ENCODE measurements at places on chromosomes 16 and 17. TPM values are rescaled to one million over a fixed set of nuclear protein-coding genes. Genes with fewer than 3 reads are reported as not detected.

KREMEN2 gene
- not detected for total RNA-seq

DNA sequence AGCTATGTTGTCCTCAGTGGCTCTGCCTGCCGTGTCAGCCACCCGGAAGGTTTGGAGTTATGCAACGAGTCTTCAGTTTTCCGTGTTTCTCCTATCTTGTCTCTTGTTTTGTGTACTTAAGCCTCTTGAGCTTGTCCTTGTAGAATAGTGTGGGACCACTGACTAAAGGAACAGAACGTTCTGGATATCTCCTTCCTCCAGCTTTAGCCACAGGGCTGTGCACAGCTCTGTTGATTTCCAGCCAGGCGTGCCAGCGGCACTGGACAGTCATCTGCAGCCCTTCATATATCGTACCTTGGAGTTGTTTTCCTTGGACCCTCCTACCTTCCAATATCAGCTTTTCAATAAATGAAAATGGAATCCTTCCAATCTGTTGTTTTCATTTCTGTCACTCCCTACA lies 39.8 kb downstream of the TMEM11 start:
- DNase-seq, result no peak

GRCh38 chr16:61797961-61798507 lies 238.2 kb downstream of the CDH8 start:
- DNase-seq, result no peak

CCL2 gene
- not detected for total RNA-seq

SYT17 gene
- total RNA-seq, result not detected

GRCh38 chr16:50830698-50831097 lies 88.8 kb downstream of the CYLD start:
- no peak for DNase-seq

KRTAP16-1 gene
- total RNA-seq, result not detected

- DNase-seq, result peak; percentile 43
Measured at GRCh38 chr16:71894229-71894920, 956 bp upstream of the IST1 start.

HOXB8 gene
- total RNA-seq, result not detected

- DNase-seq, result no peak
Measured at GRCh38 chr17:39306509-39307212, 80.9 kb upstream of the STAC2 start.

GRCh38 chr16:15954814-15955151 lies 5.4 kb downstream of the ABCC1 start:
- DNase-seq, result no peak

DNA sequence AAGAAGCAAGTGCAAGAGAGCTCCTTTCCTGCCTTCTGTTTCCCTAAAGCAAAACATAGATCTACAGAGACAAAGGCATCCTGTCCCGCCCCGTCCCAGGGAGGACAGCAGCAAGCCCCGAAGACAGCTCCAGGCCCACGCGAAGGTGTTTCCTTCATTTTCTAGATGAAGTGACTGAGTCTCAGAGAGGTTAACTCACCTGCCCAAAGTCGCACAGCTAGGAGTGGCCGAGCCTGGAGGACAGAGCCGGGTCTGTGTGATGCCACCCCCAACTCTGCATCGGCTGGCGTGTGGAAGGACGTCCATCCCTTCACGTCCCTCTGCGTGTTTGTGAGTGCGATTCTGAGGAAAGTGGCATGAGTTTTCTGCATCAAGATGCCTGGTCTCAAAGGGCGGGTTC lies 187.2 kb upstream of the CHMP6 start:
- DNase-seq, result no peak

PHB1 gene
- 132 TPM for total RNA-seq

- no peak for DNase-seq
Measured at GRCh38 chr17:70278844-70279462, 109.6 kb downstream of the KCNJ2 start.

DNA sequence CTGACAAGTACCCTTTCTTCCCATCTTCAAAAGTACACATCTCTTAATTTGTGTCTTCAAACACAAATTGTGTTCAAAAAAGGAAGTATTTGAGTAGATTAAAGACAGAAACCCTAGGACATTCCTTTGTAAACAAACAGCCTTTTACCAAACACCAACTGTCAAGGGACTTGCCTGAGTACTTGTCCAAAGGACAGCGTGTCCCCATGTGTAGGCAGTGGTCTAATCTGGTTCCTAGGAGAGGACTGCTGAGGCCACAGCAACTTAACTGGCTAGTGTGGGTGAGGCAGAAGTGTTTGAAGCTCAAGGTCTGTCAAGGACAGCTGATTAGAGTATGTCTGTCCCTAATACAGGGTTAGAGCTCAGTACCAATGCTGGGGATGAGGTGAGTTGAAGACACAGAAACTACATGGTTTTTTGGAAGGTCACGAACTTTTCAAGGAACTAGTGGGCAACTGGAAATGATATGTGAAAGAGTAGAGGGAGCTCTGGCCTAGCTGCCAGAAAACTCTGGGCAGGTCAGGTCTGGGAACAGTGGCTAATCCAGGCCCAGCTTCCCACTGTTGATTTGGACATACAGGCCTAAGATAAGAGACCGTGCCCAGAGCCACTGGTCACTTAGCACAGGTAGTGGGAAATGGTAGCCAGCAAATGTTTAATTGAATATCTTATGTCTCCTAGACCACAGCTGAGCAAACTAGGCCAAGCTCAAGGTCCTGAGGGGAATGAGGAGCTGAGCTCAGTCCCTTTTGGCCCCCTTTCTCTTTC lies 10.1 kb downstream of the HMOX2 start:
- DNase-seq, result no peak

TEX14 gene
- total RNA-seq, result 0.50 TPM

DNA sequence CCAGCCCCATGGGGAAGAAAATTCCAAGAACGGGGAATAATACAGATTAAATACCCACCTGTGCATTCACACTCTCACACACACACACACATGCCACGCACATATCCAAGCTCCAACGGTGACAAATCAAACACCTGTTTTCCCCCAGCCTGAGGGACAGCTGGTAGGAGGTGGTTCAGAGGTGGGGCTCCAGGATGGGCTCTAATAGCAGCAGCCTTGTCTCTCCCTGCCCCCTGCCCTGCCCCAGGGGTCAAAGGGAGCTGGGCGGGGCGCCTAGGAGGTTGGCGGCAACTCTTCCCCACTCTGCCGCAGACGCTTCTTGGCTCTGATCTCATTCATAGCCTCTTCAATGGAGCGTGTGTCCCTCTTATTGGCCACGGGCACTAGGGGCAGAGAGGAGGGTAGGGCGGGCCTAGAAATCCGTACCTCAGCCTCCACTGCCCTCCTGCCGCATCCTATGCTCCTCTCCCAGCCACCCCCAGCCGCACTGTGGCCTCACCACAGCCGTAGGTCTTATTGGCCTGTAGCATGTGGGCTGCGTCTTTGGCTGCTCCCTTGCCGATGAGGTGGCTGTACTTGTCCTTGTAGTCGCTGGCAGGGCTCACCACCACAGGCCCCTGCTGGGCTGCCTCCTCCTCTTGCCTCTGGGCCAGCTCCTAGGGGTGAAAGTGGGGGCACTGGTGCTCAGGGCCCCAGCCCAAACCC lies 8.2 kb downstream of the SPAG7 start:
- no peak for DNase-seq

DNA sequence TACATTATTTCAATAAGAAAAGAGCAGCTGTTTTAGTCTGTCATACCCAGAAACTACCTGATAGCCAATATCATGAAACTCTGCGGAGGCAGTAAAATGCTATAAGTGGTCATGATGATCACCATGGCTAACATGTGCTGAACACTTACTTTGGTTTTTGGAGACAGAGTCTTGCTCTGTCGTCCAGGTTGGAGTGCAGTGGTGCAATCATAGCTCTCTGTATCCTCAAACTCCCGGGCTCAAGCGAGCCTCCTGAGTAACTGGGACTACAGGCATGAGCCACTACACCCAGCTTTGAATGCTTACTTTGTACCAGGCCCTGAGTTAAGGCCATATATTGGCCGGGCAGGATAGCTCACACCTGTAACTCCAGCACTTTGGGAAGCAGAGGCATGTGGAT lies 101.2 kb upstream of the DHX40 start:
- DNase-seq, result no peak

DNA sequence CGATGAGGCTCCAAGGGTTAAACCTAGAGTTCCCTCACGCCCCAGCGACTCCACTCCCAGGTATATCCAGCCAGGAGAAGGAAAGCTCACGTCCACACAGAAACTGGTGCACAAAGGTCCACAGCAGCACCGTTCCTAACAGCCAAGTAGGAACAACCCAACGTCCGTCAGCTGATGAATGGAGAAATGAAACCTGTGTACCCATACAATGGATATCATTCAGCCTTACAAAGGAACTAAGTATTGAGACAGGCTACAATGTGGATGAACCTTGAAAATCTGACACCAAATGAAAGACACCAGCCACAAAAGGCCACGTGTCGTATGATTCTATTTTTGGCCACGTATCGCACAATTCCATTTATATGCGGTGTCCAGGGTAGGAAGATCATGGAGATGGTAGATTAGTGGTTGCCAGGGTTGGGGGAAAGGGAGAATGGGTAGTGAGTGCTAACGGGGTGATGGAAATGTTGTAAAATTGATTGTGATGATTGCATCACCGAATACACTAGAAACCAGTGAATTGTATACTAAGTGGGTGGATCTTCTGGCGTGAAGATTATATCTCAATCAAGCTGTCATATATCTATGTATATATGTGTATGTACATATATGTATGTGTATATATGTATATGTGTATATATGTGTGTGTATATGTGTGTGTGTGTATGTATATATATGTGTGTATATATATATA lies 30.1 kb downstream of the NLRC3 start:
- DNase-seq, result no peak

CACNA1H gene
- total RNA-seq, result 3.6 TPM

EFCAB5 gene
- total RNA-seq, result 1.1 TPM

CD79B gene
- total RNA-seq, result 34.6 TPM

MYH13 gene
- total RNA-seq, result not detected

- DNase-seq, result no peak
Measured at GRCh38 chr17:50043290-50044148, 12.4 kb upstream of the ITGA3 start.

- DNase-seq, result no peak
Measured at GRCh38 chr16:87515475-87516330, 22.9 kb upstream of the ZCCHC14 start.

DNA sequence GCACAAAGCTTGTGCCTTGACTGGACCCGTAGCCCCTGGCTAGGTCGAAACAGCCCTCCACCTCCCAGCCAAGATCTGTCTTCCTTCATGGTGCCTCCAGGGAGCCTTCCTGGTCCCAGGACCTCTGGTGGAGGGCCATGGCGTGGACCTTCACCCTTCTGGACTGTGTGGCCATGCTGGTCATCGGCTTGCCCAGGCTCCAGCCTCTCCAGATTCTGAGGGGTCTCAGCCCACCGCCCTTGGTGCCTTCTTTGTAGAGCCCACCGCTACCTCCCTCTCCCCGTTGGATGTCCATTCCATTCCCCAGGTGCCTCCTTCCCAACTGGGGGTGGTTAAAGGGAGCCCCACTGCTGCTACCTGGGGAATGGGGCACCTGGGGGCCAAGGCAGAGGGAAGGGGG lies 3.5 kb downstream of the CTRL start:
- DNase-seq, result no peak

GRCh38 chr16:17369421-17370222 lies 101.1 kb downstream of the XYLT1 start:
- DNase-seq, result peak; percentile 87

DNA sequence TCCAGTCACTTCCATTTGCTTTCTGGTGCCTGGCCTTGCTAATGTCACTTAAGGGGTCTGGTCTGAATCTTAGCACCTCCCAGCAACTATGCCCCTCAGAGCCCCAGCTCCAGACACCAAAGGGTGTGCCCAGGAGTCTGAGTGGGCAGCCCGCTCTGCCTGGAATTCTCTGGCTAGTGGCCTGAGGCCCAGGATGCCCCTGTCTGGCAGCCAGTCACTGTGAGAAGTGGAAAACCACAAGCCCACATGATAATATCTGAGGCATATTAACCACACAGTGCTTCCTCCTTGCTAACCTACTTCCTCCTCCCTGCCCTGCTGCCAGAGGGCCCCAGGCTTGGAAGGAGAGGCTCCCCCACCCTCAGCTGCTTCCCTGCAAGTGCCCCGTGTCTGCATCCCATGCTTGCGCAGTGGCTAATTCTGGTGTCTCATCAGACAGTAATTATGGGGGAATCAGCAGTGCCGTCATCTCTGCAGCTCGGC lies 14.0 kb downstream of the SRCIN1 start:
- peak; percentile 40 for DNase-seq

DNA sequence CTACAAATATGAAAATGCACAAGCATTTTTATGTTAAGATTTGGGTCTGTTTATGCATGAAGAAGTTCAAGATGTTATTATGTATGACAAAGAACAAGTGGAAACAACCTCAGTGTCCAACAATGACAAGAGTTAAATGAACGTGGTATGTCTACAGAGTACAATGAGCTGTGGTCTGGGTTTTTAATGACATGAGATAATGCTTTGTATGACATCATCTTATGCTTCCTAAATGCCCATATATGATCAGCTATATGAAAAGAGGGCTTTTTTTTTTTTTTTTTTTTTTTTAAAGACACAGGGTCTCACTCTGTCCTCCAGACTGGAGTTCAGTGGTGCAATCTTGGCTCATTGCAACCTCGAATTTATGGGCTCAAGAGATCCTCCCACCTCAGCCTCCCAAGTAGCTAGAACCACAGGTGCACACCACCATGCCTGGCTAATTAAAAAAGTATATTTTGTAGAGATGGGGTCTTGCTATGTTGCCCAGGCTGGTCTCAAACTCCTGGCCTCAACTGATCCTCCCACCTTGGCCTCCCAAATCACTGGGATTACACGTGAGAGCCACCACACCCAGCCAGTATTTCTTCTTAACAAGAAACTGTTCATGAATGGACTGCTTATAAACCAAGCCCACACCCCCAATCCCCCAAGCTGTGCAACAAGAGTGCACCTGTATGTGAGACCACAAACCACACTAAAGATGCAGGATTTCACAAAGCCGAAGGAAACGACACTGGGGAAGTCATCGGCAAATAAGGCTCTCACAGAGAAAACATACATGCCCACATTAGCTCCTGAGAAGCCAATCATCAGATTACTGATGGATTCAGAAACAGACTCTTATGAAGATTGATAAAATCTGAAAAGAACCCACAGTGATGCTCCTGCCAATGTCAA lies 114.5 kb downstream of the CPPED1 start:
- peak; percentile 54 for DNase-seq

LITAFD gene
- not detected for total RNA-seq

DNA sequence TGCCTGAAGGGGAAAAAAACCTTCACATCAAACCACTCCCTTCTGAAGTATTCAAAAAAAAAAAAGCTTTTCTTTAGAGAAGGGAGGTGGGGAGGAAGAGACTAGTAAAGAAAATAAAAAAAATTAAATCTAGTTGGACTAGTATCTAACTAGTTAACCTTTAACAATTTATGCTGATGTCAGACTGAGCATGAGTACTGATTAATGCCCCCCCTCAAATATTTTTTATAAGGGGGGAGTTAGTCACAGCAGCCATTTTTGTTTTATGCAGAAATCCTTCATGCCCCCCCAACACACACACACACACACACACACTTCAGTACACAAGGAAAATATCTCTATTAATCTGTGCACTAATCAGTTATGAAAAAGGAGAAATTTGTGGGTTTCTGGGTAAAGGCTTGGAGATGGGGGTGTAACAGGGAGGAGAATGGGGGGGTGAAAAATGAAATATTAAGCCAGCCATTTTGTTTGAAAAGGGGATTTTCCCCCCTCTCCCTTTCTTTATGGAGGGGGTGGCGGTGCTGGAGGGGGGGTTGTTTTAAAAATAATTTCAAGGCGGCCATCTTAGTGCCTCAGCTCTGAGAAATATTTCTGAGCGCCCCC lies 4.7 kb upstream of the CHD3 start:
- DNase-seq, result peak; percentile 35

GRCh38 chr17:82881900-82882714 lies 42.3 kb upstream of the ZNF750 start:
- no peak for DNase-seq

GRCh38 chr16:16041196-16041892 lies 91.9 kb downstream of the ABCC1 start:
- no peak for DNase-seq

BIRC5 gene
- 113 TPM for total RNA-seq
